RWPE1 (cell line): ENCODE measurements at places on chromosomes 4 and X.

- peak; percentile 58 for DNase-seq
These were observed 4.5 kb upstream of the NKX1-1 start for GRCh38 chr4:1410491-1411325.

- DNase-seq = no peak
These were observed 1418.6 kb downstream of the STIM2 start for GRCh38 chr4:28279249-28279648.

DNA sequence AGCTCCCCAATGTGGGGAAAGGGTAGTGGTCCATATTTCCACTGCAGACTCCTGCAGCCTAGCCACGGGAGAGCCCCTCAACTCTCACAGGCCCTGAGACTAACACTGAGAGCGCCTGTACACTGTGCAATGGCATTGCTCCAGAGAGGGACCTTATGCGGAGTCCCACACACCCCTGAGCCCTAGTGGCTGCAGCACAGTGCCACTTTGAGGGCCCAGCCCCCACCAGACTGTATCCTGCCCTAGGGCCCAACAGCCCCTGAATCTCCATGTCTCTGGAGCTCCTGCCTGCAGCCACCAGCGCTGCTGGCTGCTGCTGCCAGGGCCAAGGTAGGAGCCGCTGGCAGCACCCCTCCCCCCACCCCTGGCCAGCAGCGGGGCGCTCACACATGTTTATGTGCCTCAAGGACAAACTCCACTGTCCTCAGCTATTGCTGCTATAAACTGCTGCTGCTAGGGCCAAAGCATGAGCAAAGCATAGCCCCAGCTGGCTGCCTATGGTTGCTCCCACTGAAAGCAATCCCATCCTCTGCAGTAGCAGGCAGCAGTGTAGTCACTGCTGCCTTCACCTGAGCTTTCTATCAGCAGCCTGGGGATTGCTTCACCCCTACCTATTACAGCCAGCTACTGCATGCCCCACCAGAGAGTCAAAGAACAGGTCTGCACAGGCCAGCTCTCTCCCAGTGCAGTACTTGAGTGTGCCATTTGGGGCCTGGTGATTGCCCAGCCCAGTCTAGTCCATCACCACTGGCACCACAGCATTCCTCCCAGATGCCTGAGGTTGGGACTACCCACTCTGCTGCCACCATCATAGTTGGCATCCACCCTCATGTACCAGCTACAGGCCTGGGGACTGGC is 24.3 kb downstream of the TMEM154 start:
- DNase-seq = no peak

- no peak for DNase-seq
These were observed 4.9 kb downstream of the BCAP31 start for GRCh38 chrX:153719238-153719637.

- DNase-seq = no peak
These were observed 212.7 kb upstream of the TBL1X start for GRCh38 chrX:9252182-9252581.

DNA sequence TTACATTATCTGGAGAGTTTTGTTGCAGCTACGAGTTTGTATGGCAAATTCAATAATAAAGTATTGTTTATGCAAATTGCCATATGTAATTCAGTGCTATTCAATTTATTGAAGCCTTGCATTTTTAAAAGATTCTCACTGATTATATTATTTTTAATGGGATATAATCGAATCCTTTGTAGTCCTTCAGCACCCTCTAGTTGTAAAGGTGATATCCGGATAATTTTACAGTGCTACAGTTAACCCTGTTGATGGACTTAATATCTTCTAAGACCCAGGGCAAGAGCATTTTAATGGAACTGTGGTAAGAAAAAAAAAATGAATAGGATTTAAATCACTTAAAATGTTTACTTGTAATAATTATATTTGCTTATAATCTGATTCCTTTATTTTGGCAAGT is 48.5 kb upstream of the GRIA2 start:
- DNase-seq = peak; percentile 3

GRCh38 chr4:7655511-7656243 is 220.9 kb upstream of the PSAPL1 start:
- DNase-seq = no peak

- DNase-seq = no peak
These were observed 20.3 kb upstream of the PHF8 start for GRCh38 chrX:54064564-54064963.

GRCh38 chr4:155339588-155339987 is 37.2 kb downstream of the MAP9 start:
- DNase-seq = no peak

DNA sequence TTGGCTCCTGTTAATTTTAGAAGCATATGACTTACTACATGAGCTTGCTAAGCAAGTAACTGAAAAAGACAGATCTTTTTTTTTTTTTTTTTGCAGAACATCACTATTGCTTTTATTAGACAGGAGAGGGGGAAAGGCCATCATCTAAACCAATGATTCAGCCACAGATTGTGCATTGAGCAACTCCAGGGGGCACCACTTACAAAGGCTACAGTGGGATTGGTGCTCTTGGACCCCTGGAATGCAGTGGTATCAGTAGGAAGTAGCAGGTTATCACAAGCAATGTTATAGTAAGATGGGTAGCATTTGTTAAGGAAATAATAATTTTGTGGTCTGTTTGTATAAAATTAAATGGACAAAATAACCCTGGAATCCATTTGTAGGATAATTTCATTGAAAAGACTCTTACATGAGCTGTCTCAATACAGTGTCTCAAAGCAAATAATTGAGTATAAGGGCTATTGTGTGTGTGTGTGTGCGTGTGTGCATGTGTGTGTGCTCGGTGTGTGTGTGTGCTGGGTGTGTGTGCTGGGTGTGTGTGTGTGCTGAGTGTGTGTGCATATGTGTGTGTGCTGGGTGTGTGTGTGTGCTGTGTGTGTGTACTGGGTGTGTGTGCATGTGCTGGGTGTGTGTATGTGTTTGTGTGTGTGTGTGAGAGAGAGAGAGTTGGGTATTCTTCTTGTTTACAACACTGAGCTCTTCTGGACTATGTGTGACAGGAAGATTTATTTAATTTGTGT is 296.3 kb downstream of the PCDH7 start:
- DNase-seq = no peak

DNA sequence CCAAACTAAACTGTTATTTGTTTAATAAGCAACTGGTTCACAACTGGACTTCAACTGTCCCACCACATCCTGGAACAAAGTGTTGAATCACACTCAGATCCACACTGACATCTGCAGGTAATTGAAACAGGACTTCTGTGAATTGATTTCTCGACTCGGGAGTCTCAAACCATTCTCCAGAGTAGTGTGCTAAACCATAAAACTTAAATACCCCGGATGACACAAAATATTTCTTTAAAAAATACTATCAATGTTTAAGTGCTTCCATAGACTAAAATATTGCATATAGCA is 95.4 kb upstream of the PLAC1 start:
- DNase-seq = peak; percentile 8

DNA sequence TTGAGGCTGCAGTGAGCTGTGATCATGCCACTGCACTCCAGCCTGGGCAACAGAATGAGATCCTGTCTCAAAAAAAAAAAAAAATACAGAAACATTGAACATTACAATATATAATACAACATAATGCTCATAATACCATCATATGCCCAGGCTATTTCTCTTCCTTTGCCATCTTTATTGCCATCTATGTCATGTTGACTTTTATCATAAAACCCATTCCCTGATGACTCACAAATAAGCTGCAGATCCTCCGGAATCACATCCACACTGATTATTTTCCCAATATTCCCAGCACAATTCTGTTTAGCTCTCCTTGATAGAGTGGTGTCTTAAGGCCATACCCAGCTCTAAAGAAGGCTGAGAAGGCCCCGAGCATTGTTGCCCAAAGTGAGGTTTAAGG is 9.2 kb upstream of the FBXW7 start:
- DNase-seq = no peak

DNA sequence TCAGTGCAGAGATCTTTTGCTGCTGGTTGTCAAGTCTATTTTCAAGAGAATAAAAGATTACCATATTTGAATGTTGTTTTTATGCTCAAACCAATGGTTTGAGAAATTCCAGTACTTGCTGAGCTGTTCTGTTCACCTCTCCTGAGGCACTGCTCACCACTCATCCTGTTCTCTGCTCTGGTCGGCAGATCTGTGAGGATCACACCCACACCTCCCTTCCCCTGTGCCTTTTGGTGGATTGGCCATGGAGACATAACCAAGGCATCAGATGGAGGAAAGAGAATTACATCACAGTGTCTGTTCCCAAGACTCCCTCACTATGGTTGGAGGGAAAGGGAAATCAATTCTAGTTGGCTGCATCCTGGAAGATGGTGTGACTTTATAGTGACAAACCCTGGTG is 391.6 kb downstream of the ARHGAP24 start:
- DNase-seq = no peak

DNA sequence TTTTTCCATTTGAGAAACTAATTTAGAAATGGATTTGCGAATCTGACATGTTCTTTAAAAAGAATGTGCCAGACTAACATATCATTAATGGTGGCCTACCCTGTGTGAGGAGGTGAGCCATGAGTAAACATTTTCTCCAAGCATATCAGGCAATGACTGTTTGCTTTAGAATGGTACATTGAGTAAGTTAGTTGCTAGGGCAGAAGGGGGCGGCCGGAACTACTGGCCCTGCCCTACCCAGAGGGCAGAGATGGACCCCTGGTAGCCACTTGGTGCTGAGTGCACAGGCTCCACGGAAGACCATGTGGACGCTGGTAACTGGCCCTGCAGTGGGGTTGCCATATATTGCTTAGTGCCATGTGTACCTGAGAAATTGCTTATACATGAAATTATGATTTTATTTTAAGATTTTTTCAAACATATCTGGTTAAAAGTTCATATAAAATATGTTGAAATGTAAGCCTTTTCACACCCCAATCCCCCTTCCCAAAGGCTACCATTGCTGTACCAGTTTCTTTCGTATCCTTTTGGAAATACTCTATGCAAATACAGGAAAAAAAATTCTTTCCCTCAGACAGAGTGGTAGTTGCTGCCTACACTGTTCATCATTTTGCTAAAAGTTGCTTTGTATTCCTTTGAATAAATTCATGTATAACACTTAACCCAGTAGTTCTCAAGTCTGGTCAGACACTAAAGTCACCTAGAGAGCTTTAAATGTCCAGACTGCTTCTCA is 8.8 kb downstream of the FNIP2 start:
- no peak for DNase-seq

DNA sequence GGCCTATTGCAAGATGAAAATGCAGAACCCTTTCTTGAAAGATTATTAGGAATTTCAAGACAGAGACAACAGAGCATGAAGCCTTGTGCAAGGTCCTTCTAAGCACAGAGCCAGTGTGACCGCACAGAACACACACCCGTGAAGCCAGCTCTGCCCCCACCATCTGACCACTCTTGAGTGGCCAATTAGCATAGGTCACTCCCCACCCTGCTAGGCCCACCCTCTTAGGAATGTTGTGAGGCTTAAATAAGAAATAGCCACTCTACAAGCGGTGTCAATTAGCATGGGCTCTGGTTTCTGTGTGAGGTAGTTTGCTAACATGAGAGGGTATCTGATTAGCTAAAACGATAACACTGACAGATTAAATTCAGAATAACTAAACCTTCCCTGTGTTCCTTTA is 152.9 kb downstream of the PTTG2 start:
- DNase-seq = no peak

DNA sequence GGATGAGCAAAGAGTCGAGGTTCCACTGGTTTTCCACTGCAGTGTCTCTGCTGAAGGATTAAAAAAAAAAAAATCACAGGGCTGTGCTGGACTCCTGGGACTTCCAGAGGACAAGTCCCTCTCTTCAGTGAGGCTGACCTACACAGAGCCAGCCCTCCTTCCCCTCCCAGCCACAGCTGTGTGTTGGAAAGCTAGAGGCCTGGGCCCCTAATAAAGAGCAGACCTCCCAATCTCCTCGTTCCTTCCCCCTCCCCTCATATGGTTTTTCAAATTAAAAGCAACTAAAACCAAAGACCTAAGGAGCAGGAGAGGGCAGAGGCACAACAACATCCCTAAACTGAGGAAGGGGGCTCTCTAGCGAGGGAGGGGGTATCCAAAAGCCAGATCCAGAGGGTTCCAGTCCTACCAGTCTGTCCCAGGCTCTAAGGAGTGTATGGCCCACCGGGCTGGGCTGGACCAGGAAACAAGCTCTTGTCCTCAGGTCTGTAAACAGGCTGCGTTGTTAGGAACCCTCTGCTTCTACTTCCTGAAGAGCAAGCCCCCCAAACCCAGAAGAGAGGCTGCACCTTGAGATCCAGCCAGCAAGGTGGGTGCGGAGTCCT is 4.0 kb upstream of the PDGFRA start:
- DNase-seq = no peak

DNA sequence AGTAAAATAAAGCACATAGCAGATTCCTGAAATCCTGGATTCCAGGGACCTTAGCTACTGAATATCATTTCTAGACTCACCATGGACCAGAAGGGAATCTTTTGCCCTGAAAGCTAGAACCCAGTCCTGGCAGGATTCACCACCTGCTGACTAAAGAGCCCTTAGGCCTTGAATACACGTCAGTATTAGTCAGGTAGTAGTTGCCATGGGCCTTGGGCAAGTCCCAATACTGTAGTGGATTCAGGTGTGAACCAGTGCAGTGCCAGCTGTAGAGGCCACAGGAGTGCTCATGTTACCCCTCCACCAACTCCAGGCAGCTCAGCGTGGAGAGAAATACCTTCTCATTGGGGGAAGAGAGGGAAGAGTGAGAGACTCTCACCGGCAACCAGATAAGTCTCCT is 64.1 kb upstream of the UBQLN2 start:
- peak; percentile 10 for DNase-seq

DNA sequence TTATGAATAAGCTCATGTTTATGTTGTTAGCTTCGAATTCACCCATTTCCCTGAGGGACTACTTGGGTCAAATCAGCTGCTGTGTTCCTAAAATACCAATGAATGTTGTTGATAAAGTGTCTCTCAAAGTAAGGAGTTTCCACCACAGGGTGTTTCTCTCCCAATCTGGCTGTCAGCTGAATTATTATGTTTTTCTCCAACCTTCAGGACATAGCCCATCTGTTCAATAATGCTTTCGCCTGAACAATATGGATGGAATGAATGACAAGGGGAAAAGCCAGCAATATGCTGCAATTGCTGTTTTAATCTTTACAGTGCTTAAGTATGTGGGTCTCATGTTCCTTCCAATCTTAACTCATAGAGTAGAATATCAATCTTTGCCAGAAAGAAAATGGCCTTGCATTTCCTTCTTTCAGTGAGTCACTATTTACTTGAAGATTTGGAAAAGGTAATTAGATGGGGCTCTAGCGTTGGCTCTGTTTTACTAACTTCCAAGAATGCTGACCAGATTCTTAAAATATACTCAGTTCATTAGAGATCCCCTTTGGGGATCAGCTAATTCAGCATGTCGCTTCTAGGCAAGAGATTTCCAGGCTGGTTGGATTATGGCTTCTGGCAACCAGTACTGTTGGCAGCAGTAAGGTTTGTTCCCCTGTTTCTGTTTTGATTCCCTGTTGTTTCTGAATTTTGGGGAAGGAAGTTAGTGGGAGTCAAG is 410.5 kb downstream of the PPP3CA start:
- no peak for DNase-seq

- no peak for DNase-seq
These were observed 410.3 kb upstream of the RASGEF1B start for GRCh38 chr4:81881855-81882621.

GRCh38 chr4:168394556-168394955 is 76.0 kb upstream of the DDX60 start:
- no peak for DNase-seq

- DNase-seq = no peak
These were observed 38.4 kb downstream of the PSAPL1 start for GRCh38 chr4:7396186-7396910.
